ENCODE measurements at places on chromosomes 5 and 9. TPM values are rescaled to one million over a fixed set of nuclear protein-coding genes. Genes with fewer than 3 reads are reported as not detected.

DNA sequence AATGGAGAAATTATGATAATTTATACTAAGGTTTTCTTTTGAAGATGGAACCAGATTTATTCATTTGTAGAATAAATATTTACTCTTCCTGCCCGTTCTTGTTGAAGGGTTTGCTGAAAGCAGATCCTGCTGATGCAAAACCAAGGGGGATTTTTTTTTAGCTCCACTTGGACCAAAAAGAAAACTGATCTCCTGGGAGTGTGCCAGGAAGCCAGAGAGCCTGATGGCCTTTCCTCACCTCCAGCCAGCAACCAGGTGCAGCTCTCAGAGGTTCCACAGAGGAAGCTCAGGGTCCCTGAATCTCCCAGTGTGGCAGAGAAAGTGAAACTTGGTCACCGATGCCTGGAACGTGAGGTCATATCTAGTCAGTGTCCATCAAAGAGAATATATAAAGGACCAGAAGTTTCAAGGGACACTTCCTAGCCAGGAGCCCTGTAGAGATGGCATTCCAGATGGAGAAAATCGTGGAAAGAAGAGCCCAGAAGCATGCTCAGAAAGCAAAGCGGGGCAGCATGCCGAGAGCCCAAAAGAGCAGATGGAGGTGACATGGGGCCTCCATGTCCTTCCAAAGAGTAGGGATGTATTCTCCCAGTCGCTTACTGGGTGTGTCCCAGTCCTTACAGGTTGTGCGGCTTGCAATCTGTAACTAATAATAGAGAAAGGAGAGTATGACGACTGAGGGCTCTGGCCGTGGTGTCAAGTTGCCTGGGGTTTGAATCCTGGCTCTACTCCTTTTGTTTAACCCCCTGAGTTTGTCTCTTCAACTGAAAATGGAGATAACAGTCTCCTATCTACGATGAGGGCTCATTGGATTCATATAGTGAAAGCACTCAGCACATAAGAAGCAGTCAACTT is 12.2 kb downstream of the AFAP1L1 start:
- DNase-seq, result no peak

GRCh38 chr9:4055032-4055431 is 244.8 kb downstream of the GLIS3 start:
- DNase-seq, result no peak

DNA sequence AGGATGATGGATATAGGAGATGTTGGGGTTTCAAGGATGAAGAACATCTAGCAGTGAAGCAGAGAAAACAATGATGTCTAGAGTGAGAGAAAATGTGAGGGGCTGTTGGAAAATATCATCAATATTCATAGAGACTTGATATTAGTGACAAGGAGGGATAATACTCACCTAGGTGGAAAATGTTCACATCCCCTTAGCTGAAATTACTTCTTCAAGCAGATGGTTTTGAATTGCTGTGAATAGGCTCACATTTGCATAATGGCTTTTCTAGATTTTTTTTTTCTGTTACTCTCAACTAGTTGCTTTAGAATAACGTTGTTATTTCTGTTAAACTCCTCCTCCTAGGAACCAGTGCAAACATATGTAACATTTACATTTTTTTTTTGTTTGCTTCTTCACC is 61.6 kb upstream of the MAP1B start:
- DNase-seq, result no peak

- peak; percentile 40 for DNase-seq
Observed at GRCh38 chr9:69168709-69169217, 5.3 kb upstream of the TJP2 start.

MUSK gene
- 0.15 TPM for total RNA-seq

GRCh38 chr5:136084698-136085097 is 47.9 kb upstream of the SMAD5 start:
- DNase-seq, result no peak

DNA sequence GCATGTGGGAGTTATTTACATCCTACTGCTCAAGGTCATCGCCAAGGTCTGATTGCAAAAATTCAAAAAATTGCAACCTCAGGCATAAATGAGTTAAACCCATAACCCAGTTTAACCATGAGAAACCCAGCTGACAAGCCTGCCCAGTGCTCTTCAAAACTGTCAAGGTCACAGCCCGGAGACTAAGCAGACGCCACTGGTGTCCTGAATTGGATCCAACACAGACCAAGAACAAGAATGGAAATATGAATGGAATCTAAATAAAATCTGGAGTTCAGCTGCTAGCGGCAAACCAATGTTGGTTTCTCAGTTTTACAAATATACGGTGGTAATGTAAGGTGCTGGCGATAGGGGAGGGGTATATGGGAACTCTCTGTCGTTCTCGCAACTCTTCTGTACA is 201.5 kb upstream of the MVB12B start:
- DNase-seq, result no peak

GRCh38 chr9:126153382-126153781 is 173.2 kb upstream of the MVB12B start:
- no peak for DNase-seq

PCDHAC2 gene
- total RNA-seq, result 0.17 TPM

- no peak for DNase-seq
Observed at GRCh38 chr5:145913701-145914100, 22.7 kb upstream of the SH3RF2 start.

DNA sequence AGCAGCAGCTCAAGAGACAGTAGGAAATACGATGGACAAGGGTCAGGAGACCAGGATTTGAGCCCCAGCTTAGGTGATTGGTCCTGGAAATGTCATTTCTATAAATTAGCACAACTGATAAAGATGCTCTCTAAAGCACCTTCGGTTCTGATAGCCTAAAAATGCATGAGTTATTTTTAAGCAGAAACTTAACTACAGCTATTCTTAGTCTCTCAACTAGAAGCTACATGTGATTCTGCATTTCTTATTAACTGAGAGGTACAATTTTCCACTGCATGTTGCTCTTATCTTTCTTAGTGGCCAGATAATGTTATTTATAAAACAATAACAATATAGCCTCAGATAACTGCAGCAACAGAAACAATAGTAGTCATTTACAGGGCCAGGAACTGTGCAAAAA is 136.4 kb downstream of the GRIA1 start:
- no peak for DNase-seq

PCDHGB2 gene
- 0.57 TPM for total RNA-seq

DNA sequence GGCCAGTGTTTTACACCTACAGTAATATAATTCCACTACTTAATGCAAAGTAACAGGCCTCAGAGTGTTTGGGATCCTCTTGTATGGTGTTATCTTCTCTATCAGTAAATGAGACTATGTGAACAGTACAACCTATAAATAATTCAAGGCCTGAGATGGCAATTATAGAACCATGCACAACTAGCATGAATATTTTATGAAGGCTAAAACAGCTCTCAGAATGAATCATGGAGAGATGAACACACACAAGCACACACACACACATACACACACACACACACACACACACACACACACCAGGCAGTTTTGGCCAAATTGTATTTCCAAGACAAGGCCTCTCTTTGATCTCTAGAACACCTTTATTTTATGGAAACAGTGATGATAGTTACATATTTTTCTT is 224.9 kb downstream of the EBF1 start:
- no peak for DNase-seq

DNA sequence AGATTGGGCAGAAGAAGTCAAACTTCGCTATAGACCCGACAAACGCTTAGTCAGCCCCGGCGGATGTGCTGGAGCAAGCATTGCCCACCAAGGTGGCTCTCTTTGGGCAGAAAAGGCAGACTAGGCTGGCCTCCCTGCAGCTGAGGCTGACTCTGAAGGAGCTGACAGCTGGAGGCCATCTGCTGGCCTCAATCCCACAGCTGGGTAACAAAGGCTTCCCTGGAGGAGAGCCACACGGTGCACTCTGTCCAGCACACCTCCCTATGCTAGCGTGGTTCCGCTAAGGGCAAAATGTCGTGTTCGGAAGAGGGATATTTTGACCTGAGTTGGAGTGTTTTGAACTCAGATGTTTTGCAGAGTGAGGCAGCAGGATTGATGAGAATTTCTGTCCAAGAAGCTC is 103.5 kb upstream of the PTCH1 start:
- no peak for DNase-seq

ZNF354C gene
- total RNA-seq, result 0.32 TPM

TMC1 gene
- total RNA-seq, result not detected

MSX2 gene
- not detected for total RNA-seq

GRCh38 chr5:137997726-137998213 is 35.1 kb downstream of the FAM13B start:
- DNase-seq, result peak; percentile 69

DNA sequence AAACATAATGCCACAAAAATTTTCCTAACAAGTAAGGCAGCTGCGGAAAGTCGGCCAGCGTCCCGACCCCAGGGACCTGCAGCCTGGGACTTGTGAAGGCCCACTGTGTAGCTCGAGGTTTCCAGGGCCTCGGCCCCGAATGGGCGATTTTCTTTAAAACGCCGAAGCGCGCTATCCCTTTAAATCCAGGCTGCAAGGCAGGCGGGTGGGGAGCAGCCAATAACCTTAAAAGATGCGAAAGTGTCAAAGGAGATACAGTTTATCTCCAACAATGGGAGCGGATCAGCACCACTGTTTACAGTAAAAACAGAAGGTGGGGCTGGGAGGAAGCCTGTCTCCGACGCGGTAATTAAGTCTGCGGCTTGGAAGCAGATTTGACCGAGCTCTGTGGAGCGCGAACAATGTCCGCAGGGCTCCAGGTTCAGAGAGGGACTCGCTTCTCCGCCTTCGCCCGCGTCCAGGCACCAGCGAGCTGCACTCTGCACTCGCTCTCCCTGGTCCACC is 1.7 kb upstream of the ZSWIM6 start:
- DNase-seq, result peak; percentile 80

DNA sequence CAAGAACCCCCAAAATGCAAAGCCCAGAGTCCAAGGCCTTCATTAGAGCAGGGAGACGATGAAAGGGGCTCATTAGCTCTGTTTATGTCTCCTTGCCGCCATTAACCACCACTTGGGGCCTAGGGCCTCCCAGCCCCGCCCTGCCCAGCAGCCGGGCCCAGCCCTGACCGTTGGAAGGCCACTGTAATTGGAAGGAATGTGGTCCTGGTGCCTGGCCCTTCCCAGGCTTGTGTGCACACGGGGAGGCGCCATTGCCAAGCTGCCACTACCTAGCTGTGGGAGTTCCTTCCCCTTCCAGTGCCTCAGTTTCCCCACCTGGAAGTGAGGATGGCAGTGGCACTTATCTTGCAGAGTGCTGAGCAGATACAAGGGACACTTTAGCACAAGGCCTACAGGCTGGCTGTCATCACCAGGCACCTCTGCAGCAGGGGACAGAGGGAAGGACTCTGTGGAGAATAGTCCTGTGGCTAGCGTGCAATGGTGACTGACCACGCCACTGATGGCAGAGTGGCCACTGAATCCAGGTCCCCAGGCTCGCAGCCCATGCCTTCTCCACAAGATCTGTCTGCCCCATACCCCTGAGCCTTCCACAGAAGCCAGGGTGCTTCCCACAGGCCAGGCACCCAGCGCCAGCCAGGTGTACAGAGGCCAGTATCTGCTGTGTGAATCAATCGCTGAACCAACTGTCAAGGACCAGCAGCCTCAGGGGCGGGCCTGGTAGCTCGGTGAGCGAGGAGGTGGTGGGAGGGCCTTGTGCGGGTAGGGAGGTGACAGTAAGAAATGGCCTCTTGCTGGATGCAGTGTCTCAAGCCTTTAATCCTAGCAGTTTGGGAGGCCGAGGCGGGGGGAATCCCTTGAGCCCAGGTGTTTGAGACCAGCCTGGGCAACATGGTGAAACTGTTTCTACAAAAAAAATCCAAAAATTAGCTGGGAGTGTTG is 20.8 kb downstream of the GBGT1 start:
- peak; percentile 32 for DNase-seq

DNA sequence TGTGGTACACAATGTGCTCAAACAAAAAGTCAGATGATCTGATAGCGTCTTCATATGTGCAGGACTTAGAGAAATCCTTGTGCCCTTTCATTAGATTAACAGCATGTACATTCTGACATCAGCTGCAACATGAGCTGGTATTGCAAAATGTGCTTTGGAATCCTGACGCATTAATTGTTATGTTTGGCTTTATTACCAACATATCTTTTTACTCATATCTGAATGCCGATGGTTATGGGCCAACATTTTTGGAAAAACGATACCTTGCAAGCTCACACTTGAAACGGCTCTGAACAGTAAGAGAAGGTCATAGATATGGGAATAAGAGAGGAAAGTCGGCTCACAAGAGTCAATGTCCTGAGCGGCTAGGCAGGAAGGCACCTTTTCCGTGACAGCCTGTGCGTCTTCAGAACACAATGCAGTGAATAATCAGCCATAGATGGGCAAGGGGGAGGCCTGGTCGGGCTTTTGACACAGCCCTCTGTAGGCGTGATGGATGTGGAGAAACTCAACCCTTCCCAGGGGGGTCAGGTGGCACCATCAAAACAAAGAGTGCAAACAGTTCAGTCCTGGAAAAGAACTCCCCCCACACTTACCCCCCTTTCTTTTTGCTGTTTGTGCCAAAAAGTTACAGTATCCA is 36.4 kb upstream of the GAS1 start:
- peak; percentile 35 for DNase-seq

PCDHGA4 gene
- total RNA-seq, result 0.17 TPM

CCNO gene
- 5.5 TPM for total RNA-seq

SYNPO gene
- total RNA-seq, result 5.6 TPM

GARIN3 gene
- total RNA-seq, result not detected

- DNase-seq, result peak; percentile 56
Observed at GRCh38 chr5:134174841-134175839, 1.6 kb downstream of the SKP1 start.

DNA sequence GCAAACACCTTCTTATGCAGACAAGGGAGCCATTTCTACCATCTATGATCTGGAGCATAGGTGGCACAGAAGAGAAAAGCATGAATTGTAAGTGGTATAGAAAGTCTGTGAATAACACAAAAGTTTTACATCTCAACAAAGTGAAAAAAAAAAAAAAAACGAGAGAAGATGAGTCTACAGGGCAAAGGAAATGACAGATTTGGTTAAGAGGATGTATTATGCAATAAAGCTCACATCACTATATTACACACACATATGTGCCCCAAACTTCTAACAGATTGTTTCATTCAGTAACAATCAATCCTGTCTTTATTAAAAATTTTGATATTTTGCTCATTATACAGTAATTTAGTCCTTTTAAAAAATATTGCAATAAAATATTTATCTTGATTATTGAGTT is 49.8 kb downstream of the CERT1 start:
- DNase-seq, result no peak

- DNase-seq, result no peak
Observed at GRCh38 chr5:172748341-172748843, 22.6 kb downstream of the DUSP1 start.

- no peak for DNase-seq
Observed at GRCh38 chr9:79695531-79696175, 123.9 kb downstream of the TLE4 start.

GRCh38 chr5:34538026-34538672 is 118.0 kb upstream of the RAI14 start:
- DNase-seq, result peak; percentile 43

DNA sequence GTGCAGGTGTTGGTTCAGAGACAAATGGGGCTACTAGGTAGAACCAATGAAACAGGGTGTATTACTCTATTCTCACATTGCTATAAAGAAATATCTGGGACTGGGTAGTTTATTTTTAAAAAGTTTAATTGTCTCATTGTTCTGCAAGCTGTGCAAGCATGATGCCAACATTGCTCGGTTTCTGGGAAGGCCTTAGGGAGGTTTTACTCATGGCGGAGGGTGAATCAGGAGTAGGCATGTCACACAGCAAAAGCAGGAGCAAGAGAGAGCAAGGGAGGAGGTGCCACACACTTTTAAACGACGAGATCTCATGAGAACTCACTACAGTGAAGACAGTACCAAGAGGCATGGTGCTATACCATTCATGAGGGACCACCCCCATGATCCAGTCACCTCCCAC is 134.6 kb downstream of the PIK3R1 start:
- DNase-seq, result peak; percentile 24

Data from M059J (cell line).